ENCODE measurements at places on chromosomes 1 and 21.

- DNase-seq: no peak
These were observed 113.6 kb downstream of the LRRC40 start for GRCh38 chr1:70091811-70092210.

GRCh38 chr1:217029281-217030157 is 306.3 kb upstream of the ESRRG start:
- no peak for DNase-seq

DNA sequence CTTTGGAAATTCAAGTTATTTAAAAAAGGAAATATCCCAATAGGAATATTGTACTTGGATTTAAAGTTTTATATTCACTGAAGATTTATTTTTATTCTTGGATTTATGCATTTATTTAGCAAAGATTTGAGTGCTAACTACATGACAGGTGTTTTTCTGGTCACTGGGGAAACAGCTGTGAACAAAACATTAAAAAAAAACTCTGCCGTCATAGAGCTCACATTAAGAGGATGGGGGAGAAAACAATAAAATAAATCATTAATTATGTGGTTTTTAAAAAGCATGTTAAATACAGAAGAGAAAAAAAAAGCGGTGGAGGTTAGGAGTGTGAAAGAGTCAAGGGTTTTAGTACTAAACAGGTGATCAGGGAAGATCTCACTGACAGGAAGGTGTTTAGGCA is 149.9 kb downstream of the GALNT2 start:
- no peak for DNase-seq

- no peak for DNase-seq
These were observed 6.3 kb upstream of the ARID1A start for GRCh38 chr1:26689504-26689903.

DNA sequence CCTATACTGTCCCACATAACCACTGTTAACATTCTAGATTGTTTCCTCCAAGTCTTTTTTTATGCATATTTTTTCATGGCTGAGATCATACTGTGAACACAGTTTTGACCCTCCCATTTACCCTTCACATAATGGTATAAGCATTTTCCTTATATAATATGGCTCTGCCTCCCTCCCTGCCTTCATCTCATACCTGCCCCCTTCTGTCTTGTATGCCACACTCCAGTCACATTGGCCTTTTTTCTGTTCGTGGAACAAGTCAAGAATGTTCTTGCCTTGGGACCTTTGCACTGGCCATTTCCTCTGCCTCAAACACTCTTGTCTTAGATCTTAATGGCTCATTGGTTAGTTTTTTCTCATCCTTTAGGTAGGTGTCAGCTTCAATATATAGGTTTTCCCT is 24.3 kb upstream of the ELAVL4 start:
- DNase-seq: no peak

- DNase-seq: no peak
These were observed 669.9 kb upstream of the NR5A2 start for GRCh38 chr1:199357599-199357998.

DNA sequence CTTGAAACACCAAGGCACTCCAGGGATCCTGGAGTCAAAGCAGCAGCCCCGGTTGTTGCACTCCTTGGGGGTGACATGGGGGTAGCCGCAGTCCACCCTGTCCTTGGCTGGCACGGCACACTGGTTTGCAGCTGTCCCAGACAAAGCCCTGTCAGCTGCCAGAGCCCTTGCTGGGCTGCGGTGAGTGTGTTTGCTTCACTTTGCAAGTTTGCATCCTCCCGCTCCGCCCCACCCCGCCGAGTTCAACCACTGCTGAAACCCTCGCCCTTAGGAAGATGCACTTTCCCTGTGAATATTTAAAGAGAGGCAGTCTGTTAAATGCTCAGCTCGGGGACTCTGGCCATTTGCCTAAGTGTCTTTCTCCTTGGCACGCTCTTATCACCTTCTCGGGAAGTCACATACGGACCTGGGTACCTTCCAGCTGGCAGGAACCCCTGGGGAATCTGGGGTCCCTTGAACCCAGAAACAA is 1.7 kb downstream of the TFF3 start:
- no peak for DNase-seq

GRCh38 chr1:111895469-111895868 is 94.0 kb downstream of the KCND3 start:
- no peak for DNase-seq

GRCh38 chr1:21290546-21290944 is 282 bp upstream of the ECE1 start:
- DNase-seq: no peak

DNA sequence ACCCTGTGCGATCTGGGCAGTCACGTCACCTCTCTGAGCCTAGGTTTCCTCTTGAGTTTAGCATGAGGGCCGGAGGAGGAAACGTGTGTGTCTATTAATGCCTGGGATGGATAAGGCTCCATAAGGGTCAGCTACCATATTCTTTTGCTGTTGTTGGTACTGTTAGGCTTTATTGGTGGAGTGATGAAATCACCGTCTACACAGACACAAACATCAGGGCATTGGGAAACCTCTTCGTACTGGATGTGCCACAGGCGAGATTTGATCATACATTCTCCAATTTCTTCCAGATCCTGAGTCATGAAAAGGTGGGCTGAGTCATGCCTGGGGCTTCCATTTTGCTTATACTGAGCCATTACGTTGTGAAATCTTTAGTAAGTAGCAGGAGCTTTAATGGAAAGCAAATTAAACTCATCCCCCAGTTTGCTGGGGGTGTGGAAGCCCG is 24.9 kb upstream of the GRHL3 start:
- no peak for DNase-seq

DNA sequence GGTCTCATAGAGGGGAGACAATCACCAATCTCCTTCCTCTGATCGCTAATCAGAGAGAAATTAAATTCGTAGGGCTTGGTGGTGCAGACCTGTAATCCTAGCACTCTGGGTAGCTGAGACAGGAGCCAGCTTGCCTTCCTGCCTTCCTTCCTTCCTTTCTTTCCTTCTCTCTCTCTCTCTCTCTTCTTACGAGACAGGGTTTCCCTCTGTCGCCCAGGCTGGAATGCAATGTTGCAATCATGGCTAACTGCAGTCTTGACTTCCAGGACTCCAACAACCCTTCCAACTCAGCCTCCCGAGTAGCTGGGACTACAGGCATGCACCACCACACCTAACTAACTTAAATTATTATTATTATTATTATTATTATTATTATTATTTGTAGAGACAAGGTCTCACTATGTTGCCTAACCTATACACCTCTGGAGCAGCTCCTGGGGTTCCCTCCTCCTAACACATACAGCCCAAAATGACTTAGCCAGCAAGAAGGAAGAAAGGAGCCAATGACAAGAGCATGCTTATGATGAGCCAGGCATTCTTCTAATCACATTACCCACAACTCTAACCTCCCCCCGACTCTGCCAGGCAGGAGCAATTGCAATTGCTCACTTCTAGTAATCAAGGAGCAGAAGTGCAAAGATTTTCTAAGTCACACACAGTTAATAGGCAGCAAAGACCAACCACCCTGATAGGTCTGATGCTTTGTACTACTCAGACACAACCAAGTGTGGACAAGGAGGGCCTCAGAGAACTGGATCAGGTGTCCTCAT is 105.4 kb upstream of the F3 start:
- no peak for DNase-seq

DNA sequence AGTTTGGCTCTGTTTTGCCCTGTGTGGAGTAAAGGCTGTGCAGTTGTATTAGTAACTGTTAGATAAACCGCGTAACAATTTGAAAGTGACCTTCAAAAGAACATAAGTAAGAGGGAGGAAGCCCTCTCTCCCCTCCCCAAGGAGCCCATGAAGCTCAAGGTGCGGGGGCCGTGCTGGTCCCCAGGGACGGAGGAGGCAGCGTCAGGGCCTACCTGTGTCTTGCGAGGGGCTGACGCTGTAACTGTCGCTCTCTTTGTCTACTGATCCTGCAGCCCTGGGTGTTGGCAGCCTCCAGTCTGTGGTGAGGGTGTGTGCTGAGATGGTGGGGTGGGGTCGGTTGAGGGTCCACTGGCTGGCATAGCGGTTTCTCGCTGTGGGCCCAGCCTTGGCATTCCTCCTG is 176.6 kb downstream of the PCP4 start:
- DNase-seq: no peak

DNA sequence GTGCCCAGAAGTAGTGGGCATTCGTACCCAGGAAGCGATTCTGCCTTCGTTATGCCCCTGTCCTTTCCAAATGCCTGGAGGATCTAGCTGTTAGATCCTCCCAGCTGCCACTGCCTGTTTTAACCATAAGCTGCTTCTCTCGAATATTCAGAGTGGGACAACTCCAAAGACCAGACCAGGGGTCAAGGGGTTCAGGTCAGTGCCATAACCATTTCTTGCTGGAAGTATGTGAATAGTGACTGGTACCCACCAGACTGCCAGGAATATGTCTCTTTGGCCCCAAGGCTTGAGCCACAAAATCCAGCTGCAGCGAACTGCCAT is 914 bp upstream of the MTF1 start:
- no peak for DNase-seq

DNA sequence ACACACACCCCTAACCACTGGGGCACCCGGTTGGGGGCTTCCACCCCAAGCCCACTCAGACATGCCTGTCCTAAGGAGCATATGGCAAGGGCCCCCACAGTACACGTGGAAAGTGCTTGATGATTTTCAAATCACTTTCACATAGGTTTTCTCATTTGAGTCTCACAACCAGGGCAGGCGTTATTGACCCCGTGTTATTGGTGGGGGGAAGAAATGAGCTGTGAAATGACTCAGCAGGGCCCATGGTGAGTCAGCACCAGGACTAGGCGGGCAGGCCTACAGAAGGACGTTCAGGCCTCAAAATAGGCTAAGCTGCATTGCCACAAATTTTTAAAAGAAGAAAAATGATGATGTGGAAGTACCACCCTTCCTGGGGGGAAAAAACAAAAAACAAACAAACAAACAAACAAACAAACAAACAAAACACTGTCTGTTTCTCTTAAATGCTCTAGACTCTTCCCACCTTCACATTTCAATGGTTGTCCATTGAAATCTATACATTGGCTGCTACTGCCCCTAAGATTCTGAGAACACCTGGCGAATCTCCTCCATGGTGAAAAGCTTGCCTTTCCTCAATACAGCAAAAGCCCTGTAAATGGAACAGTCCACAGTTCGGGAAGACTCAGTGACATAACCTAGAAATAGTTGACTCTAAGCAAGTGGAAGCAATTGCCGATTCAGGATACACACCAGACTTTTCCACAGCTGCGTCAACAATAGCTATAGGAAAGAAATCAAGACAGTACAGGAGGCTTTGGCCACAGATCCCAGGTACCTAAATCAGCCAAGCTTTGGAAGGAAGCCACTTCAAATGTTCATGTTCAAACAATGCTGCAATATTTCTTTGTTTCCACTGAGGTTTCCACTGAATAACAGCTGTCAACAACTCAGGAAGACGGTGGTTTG is 234.7 kb downstream of the TOMM20 start:
- DNase-seq: peak; percentile 78

- DNase-seq: no peak
These were observed 277.5 kb upstream of the KAZN start for GRCh38 chr1:14320986-14321385.

- DNase-seq: no peak
These were observed 558.2 kb upstream of the PRMT6 start for GRCh38 chr1:106498238-106498637.

DNA sequence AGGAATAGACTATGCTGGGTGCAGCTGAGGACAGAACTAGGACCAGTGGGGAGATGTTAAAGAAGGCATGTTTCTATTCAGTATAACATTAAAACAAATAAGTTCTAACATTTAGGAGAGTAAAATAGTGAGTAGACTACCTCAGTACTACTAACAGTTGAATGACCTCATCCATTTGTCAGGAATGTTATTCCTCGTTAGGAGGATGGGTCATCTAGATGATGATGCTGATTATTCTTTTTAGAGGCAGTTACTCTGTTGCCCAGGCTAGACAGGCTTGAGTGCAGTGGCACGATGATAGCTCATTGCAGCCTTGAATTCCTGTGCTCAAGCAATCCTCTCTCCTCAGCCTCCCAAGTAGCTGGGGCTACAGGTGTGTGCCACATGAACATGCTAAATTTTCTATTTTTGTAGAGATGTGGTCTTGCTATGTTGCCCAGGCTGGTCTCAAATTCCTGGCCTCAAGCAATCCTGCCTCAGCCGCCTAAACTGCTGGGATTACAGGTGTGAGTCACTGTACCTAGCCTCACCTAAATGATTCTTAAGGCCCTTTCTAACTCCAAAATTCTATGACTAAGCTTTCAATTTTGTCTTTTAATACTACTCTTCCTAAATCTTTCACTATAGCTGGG is 9.3 kb downstream of the EEIG2 start:
- no peak for DNase-seq

GRCh38 chr1:17551755-17552234 is 12.3 kb downstream of the ARHGEF10L start:
- no peak for DNase-seq

DNA sequence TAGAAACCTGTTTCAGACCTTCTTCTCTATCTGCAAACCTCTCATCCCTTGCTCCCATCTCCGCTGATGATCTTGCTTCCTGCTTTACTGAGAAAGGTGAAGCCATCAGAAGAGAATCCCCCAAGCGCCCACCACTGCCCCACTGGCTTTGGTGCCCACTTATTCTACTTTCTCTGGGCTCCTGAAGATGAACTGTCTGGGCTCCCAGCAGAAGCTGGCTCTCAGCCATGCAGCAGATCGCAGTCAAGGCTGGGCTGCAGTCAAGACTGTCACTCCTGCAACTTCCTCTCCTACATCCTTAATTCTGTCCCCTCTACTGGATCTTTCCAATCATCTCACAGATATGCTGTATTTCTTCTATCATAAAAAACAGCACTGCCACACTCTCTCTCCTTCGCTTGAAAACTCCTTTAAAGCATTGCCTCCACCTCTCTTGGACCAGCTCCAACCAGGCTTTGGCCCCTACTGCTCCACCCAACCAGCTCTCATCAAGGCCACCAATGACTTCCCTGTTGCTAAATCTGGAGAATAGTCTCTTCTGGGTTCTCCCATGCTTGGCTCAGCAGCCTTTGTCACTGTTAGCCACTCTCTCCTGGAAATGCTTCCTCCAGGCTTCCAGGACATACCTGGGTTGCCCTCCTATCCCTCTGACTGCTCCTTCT is 25.8 kb downstream of the TRIM62 start:
- no peak for DNase-seq

GRCh38 chr1:225909477-225909876 is 14.6 kb downstream of the PYCR2 start:
- DNase-seq: peak; percentile 46

- peak; percentile 20 for DNase-seq
These were observed 58.5 kb downstream of the WDR4 start for GRCh38 chr21:42820616-42821465.

GRCh38 chr21:37994211-37994610 is 78.0 kb upstream of the KCNJ6 start:
- no peak for DNase-seq
